8988T (cell line): ENCODE measurements at places on chromosomes 4 and X.

- DNase-seq = no peak
These were observed 218.2 kb upstream of the FMR1 start for GRCh38 chrX:147693511-147693910.

DNA sequence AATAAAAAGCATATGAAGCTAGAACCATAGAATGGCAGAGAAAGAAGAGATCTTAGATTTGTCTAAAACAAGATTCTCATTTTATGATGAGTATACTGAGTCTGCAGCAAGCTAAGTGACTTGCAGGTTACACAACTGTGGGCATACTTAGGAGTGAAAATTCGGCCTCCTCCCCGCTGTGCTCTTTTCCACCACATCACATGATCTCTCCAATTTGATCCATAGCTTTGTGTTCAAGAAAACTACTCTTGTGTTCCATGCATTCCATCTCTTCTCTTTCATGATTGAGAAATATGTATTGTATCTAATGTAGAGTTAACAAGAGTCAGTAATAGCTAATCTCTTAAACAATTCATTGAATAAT is 234.3 kb downstream of the SCFD2 start:
- no peak for DNase-seq

GRCh38 chr4:95058991-95059390 is 301.2 kb downstream of the BMPR1B start:
- DNase-seq = no peak

DNA sequence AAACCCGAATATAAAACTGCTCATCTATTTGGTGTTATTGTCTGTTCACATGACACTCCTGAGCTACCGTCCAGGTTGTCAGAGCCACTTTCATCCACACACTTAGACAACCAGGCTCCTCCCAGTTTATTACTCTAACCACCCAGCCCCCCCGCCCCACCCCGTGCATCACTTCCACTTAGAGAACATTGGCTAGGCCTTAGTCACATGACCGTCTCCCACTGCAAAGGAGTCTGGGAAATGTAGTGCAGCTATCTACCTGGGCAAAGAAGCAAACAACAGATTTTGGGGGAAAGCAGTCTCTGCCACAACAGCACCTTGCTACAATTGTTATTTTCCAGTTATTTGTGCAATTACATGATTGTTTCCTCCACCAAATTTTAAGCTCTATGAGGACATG is 57.6 kb upstream of the RBPJ start:
- DNase-seq = no peak

- no peak for DNase-seq
These were observed 29.1 kb downstream of the SETD7 start for GRCh38 chr4:139526928-139527327.

- no peak for DNase-seq
These were observed 3.5 kb upstream of the HGFAC start for GRCh38 chr4:3437998-3438846.

- no peak for DNase-seq
These were observed 53.4 kb upstream of the TRPC3 start for GRCh38 chr4:122005064-122005755.
